ENCODE measurements at places on chromosomes 2 and 18. TPM values are rescaled to one million over a fixed set of nuclear protein-coding genes. Genes with fewer than 3 reads are reported as not detected.

Gene SLC38A11
- total RNA-seq, result not detected

Gene PDE11A
- total RNA-seq, result 0.63 TPM

Gene MAP3K19
- total RNA-seq, result not detected

Gene GFPT1
- total RNA-seq, result 38.5 TPM

Gene EMX1
- total RNA-seq, result not detected

Gene RNF152
- total RNA-seq, result 13.5 TPM

Gene PFN4
- 0.83 TPM for total RNA-seq

Gene MYO5B
- total RNA-seq, result 3.1 TPM

Gene ITGA4
- total RNA-seq, result 1.1 TPM

DNA sequence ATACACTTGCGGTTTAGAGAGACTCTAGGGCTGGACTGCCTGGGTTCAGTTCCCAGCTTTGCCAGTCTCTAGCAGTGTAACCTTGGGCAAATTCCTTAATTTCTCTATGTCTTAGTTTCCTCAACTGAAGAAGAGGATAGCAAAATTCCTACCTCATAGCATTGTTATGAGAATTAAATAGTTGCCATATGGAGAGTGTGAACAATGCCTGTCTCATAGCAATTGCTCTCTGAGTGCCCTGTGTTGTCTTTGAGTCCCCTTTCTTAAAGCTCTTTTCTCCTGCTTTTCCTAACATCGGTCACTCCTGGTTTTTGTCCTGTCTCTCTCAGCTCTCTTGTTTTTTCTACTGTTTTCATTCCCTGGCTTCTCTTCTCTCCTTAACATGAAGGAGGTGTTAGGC, 116.8 kb upstream of the ALPP start:
- no peak for DNase-seq

DNA sequence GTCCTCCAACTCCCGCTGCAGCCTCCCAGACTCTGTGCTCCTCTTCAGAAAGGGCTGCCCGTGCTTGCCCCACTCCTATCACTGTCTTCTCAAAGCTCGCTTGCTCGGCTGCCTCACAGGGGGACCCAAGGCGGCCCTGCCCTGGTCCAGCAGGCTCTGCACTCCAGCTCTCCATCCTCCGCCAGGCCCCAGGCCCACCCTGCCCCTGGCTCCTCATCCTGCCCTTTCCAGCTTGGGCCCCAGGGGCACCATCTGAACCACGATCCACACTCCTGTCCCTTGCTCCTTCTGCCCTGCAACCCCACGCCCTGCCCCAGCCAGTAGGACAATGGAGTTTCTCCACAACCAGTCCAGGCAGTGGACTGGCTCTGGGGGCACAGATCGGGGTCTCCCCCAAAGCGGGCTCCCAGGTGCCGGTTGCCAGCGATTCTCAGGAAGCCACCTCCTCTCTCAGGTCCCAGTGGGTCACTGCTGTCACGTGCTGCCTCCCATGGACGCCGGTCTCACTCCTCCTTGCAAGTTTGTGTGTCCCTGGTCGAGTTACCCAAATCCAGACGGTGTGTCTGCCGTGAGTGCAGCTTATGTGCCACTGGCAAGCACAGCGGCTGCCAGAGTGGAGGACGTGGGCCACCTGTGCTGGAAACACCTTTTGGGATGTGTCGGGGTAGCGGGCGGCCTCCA, 238.5 kb downstream of the HDAC4 start:
- peak; percentile 30 for DNase-seq

DNA sequence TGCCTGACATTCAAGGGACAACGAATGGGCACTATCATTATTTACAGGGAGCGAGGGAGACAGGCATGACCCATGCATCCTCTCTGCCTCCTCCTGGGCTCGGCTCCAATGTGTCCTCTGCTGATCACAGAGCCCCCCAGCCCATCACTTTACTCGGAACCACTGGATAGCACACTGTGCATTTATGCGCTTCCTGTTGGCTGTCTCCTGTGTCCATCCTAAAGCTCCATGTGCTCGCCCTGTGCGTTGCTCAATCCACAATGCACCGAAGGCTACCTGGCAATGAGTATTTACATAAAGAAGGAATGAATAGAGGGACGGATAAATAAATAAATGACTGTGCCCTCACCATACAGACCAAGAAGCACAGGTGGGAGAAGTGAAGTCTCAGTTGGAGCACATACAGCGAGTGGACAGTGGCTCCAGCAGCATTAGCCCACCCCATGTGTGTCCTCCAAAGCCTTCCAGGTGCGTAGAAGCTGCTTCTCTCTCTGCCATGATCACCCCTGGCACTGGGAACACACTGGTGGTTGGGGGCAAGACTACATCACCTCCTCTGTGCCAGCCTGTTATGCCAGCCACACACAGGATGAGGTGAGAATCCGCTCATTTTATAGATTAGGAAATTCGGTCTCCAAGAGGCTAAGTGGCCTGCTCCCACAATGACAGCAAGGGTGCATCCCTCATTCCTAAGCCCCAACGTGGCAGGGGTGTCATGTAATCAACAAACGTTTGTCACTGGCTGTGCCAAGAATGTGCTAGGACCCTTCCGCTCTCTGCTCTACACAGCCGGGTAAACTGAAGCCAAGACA, 2.3 kb upstream of the GDF7 start:
- DNase-seq, result no peak

DNA sequence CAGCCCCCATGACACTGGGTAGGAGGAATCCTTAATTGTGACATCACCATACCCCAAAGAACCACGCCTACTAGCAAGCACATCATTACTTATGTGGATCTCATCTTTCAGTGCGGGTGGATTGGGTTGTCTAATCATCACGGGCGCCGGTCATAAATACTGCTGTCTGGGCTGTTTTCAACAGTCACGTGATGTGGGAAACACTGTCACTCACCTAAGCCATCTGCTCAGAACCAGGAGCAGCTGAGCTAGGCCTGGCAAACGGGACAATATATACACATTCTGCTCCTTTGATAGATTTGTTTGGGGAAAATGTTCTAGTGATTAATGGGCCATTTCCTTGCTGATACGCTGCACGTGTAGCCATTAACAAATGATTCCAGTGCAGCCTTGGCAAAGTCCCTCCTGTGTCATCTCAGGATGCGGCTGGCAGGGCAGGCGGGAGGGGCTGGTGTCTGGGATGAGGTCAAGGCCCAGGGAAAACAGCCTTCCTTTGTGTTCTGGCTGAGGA, 145.9 kb upstream of the COPS8 start:
- DNase-seq, result no peak

DNA sequence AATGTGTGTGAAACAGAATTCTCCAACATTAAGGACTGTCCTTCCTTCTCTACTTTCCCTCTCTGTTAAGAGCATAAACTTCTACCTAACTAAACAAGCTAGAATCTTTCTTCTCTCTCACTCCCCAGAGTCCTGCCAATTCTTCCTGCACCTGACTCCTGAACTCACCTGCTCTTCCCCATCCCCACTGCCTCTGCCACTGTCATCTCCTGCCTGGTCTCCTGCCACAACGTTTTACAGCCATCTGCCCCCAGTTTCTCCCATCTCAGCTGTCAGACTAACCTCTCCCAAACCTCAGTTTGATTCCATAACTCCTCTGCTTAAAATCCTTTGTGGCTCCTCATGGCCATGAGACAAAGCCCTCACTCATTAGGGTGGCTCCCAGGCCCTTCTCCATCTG, 288.3 kb upstream of the FBXO11 start:
- DNase-seq, result no peak

- no peak for DNase-seq
Measured at GRCh38 chr2:191724015-191724414, 46.1 kb downstream of the NABP1 start.

DNA sequence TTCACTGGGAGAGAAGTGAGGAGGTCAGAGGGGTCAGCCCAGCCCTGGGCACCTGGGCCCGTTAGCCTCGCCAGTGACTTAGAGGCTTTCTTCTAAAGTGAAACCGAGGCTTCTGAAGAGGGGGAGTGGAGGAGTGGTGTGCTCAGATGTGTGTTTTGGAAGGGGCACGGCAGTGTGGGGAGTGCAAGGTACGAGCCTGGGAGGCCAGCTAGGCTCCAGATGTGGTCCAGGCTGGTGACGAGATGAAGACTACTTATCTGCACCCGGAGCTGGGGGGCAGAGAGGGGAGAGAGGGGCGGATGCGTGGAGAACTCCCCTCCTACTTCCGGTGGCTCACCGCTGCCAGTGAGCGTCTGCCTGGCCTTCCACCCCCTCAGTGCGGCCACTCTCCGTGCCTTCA, 371.3 kb upstream of the HS6ST1 start:
- no peak for DNase-seq

- DNase-seq, result no peak
Measured at GRCh38 chr2:141699573-141699972, 431.2 kb downstream of the LRP1B start.

DNA sequence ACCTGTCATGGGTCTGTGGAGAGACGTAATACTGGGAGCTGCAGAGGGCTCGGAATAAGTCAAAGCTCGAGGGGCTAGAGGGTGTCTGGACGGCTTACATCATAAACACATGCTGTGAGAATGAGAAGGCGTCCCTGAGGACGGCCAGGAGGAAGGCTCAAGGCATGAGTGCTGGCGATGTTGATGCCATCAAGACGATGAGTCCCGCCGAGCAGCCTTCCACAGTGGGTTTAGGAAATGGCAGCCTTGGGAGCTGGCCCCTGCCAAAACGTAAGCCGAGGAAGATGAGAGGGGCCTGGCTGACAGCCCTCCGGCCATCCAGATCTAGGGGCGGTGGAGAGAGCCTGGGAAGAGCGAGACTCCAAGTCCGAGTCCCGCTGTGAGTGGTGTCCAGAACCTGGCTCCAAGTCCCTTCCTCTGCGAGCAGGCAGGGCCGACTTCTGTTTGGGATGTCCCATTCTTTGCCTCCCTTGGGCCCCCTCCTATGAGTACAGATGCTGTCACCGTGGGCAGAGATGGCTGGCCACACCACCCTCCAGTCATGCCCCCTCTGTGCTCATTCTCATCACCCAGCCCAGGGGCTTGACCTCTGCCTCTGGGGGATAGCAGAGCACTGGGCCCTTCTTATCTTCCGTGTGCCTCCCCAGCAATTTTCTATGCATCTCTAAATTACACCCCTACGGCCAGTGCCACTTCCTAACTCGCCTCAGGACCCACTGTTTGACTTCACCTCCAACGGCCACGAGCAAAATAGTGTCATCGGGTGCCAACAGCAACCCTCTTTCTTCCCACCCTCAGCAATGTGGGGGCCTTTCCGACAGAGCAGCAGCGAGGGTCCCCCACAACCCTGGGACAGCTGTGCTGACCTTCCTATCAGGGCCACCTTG, 175.7 kb downstream of the FAM210A start:
- DNase-seq, result no peak
